ENCODE measurements at places on chromosomes 13 and 19. TPM values are rescaled to one million over a fixed set of nuclear protein-coding genes. Genes with fewer than 3 reads are reported as not detected.

DDA1 gene
- 35.5 TPM for total RNA-seq

ZNF536 gene
- not detected for total RNA-seq

SIGLEC14 gene
- 9.2 TPM for total RNA-seq

SIAH3 gene
- not detected for total RNA-seq

C1QTNF9B gene
- not detected for total RNA-seq

RDH8 gene
- total RNA-seq, result not detected

MYPOP gene
- total RNA-seq, result 10.7 TPM

CBLC gene
- total RNA-seq, result not detected

IFI30 gene
- total RNA-seq, result 171 TPM

TINCR gene
- total RNA-seq, result 0.42 TPM

GPR4 gene
- total RNA-seq, result not detected

FCAR gene
- total RNA-seq, result not detected

PTH2 gene
- total RNA-seq, result not detected

RNF225 gene
- total RNA-seq, result 0.49 TPM

KLK5 gene
- total RNA-seq, result not detected

CGB2 gene
- total RNA-seq, result not detected

INAFM1 gene
- 13.6 TPM for total RNA-seq

Data from B cell (primary cell).